Stimulated activated effector memory CD8-positive, alpha-beta T cell treated with anti-CD3 and anti-CD28 coated beads, Interleukin-12 subunit alpha, Interleukin-12 subunit beta, amount 100 ng/mL, for 72 hours (primary cell): ENCODE measurements at places on chromosomes 2 and 18.

DNA sequence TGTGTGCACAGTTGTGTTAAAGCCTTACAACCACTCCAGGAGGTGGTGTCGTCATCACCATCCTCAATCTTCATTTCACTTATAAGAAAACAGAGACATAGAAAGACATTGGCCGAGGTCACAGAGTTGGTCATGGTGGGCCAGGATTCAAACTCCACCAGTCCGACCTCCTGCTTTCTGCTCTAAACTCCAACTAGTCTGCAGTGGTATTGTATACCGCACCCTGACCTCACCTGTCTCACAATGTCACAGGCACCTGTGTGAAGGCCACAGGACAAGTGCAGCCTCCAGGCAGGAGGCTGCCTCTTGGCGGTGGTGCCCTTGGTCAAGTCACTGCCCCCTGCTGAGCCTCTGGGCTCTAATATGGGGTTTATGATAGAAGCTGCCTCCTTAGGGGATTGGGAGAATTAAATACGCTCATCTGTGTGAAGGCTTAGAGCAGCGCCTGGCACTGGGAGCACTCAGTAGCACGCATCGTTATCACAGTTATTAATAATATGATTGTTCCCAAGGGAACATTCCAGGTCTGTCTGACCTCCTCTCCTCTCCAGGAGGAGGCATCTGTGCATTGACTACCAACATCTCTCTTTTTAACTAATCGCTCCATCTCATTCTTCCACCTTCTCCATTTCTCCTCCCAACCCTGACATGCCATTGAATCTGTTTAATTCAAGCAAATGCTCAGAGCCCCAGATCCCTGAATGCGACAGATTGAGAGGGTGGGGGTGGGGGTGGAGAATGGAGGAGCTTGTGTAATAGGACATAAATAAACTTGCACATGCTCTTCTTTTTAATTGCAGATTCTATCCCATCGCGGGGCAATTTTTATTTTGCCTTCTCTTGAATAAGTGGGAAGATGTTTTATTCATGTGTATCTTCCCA, 112.7 kb downstream of the MCFD2 start:
- DNase-seq = no peak

- no peak for DNase-seq
These were observed 296.5 kb downstream of the MTX2 start for GRCh38 chr2:176565641-176566323.

- DNase-seq = no peak
These were observed 92.8 kb downstream of the MARCHF4 start for GRCh38 chr2:216279459-216279858.

GRCh38 chr2:172039011-172039704, 39.4 kb downstream of the METAP1D start:
- DNase-seq = no peak

GRCh38 chr18:76353046-76353445, 142.0 kb downstream of the ZNF516 start:
- DNase-seq = no peak

DNA sequence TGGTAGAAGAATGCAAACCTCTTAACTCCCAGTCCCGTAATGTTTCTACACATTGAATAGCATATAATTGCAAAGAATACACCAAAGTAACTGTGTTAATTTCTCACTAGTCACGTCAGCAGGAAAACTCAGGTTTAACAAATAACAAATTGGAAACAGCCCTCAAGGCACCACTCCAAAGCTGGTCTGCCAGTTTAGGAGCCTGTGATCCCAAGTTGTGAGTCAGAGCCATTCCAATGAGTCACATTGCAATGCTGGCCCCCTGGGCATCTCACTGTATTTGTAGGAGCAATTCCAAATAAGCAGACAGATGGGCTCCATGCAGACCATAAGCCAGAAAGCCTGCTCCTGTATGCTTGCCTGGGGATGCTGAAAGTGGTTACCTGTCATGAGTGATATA, 143.2 kb upstream of the SETBP1 start:
- DNase-seq = no peak

- DNase-seq = no peak
These were observed 58.8 kb upstream of the DYNAP start for GRCh38 chr18:54532222-54532621.

GRCh38 chr2:160353166-160353565, 140.4 kb downstream of the RBMS1 start:
- DNase-seq = no peak

DNA sequence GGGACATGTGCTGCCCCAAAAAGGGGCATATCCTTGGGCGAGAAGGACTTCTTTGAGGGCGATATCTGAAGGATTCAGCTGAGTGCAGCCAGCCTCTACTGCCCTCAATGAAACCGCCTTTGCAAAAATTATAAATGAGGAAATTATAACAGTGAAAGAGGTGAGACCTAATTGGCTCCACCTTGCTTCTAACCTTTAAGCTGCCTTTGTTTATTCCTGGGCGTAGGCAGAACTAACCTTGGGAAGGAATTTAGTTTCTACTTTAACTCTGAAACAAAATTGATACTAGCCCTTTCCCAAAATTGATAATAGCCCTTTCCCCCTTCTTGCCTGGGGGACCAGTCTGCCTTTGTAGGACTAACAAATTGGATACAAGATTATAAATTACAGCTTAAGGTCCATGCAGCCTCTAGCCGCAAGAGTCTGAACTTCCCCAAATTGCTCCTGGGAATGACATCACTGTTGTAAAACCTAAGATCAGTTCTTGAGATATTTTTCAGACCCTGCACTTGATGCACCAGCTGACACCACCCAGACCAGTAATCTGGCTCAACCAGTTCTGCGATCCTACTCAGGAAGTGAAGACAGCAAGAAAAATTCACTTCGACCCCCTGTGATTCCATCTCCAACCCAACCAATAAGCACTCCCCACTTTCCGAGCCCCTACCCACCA, 36.0 kb upstream of the ASAP2 start:
- DNase-seq = no peak

DNA sequence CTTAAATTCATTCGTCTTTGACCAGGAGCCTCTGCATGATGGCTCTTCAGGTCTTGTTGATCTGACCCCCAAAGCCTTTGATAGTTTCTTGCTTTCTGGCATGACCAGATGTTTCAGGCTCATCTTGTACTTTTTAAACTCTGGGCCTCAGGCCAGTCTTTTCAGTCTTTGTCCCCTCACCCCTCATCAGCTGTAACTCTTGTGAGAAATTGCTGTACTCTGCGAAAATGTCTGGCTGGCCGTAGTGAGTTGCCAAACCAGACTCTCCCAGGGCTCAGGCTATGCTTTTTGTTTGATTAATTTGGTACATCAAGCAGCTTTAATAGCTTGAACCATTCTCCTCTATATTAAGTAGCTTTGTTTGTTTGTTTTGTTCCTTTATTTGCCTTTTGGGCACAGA, 75.9 kb downstream of the BABAM2 start:
- DNase-seq = no peak

- DNase-seq = no peak
These were observed 181.3 kb upstream of the SRD5A2 start for GRCh38 chr2:31762085-31762484.

DNA sequence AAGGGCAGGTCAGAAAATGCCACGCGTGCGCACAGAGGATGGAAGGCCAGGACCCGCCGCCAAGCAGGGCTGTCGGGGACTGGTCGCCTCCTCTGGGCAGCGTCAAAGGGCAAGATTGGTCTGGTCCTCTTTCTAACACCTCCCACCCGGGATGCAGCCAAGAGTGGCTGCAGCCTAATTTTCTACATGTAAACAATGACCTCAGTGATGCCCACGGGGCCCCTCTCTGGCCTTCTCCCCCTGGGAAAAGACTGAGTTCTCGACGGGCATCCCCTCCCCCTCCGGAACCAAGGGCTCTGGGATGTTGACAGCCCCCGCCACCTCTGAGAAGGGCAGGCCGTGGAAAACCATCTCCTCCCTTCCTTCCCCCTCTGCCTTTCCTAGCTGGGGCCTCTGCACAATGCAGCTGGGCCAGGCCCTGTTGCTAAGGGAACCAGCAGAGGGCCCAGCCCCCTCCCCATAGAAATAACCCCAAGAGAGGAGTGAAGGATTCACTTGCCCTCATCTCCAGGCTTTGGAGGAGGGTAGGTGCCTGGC, 80.0 kb upstream of the ZNF532 start:
- DNase-seq = no peak

GRCh38 chr2:235728800-235729556, 235.1 kb downstream of the AGAP1 start:
- no peak for DNase-seq

GRCh38 chr2:55051026-55051866, 995 bp upstream of the RTN4 start:
- DNase-seq = peak; percentile 66
